ENCODE measurements at places on chromosomes 6 and 20. TPM values are rescaled to one million over a fixed set of nuclear protein-coding genes. Genes with fewer than 3 reads are reported as not detected.

DNA sequence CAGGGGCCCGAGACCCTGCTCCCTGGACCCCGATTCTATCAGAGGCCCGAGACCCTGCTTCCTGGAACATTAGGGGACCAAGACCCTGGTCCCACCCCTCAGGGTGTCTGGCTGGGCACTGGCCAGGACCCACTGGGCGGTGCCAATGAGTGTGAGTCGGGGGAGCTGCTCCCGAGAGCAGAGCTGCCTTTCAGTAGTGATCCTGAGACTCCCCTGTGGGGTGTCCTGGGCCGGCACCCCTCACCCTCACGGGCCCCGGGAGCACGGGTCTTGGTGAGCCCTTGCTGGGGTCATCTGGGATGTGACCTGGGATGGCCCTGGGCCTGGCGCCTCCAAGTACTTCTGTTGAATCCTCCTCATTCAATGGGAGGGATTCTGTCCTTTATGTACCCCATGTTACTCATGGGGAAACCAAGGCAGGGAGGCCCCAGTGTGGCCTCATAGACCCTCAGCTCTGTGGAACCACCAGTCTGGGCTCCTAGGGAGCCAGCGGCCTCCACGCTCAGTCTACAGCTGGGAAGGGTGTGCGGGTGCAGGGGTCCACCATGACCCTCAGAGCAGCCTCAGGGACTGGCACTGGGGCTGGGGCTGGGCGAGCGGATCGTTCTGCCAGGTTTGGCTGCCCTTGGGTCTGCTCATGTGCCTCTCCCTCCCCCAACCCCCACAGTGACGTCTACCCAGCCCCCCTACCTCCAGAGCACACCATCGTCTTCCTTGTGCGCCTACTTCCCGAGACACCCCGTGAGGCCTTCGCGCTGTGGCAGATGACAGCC lies 25.6 kb downstream of the COL20A1 start:
- H3K36me3 ChIP-seq = no peaks in the 10 kb centered on the region
- H3K4me3 ChIP-seq = no peak overlapping the region
- no peak for DNase-seq
- H3K27me3 ChIP-seq = peaks cover 29% of the 10 kb centered on the region
- no peak overlapping the region for H3K27ac ChIP-seq
- H3K4me1 ChIP-seq = peaks cover 12% of the 10 kb centered on the region

DNA sequence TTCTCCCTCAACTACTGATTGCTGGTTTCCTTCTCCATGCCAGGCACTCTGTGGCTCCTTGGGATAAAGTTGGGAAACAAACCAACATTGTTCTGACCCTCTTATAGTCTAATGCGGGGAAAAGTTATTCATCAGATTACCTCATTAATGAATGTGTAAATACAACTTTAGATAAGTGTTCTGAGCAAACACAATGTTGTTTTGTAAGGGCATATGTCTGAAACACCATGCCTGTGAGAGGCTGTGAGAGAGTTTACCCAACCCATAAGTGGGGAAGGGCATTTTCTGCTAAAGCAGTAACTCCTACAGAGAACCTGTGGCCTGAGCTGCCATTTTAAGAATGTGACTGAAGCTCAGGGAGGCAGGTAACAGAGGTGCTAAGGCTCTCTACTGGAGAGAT lies 283.5 kb downstream of the KHDC1L start:
- H3K4me3 ChIP-seq = no peak overlapping the region
- no peak for DNase-seq
- H3K27me3 ChIP-seq = no peaks in the 10 kb centered on the region
- H3K4me1 ChIP-seq = no peaks in the 10 kb centered on the region

DNA sequence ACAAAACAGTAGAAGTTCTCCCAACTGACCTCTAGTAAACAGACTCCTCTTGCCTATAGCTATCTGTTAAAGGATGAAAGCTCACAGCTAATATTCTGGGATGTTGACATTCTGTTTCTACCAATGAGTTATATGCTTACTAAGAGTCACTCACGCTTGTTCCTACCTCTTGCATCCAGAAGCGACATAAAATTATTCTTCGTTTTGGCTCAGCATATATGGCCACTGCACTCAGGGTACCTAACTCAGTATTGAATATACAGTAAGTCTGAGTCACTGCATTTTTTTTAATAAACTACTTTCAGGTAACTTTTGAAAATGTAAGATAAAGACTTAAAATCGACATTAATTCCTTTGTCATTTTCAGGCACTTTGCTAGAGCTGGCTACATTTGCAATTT lies 214.4 kb upstream of the STXBP5 start:
- H3K36me3 ChIP-seq = no peaks in the 10 kb centered on the region
- no peak overlapping the region for H3K4me3 ChIP-seq
- H3K4me1 ChIP-seq = peaks cover 6% of the 10 kb centered on the region
- H3K27me3 ChIP-seq = no peaks in the 10 kb centered on the region
- no peak for DNase-seq
- H3K27ac ChIP-seq = no peak overlapping the region

- no peak overlapping the region for H3K4me3 ChIP-seq
- H3K36me3 ChIP-seq = peaks cover 13% of the 10 kb centered on the region
- peaks cover 3% of the 10 kb centered on the region for H3K4me1 ChIP-seq
- H3K27ac ChIP-seq = no peak overlapping the region
- DNase-seq = no peak
- H3K27me3 ChIP-seq = no peaks in the 10 kb centered on the region
Measured at GRCh38 chr6:36227379-36228228, 31.1 kb downstream of the BRPF3 start.

- no peak overlapping the region for H3K27ac ChIP-seq
- no peak for DNase-seq
- H3K4me3 ChIP-seq = no peak overlapping the region
- H3K27me3 ChIP-seq = no peaks in the 10 kb centered on the region
Measured at GRCh38 chr20:13294522-13294921, 73.4 kb downstream of the ISM1 start.

DNA sequence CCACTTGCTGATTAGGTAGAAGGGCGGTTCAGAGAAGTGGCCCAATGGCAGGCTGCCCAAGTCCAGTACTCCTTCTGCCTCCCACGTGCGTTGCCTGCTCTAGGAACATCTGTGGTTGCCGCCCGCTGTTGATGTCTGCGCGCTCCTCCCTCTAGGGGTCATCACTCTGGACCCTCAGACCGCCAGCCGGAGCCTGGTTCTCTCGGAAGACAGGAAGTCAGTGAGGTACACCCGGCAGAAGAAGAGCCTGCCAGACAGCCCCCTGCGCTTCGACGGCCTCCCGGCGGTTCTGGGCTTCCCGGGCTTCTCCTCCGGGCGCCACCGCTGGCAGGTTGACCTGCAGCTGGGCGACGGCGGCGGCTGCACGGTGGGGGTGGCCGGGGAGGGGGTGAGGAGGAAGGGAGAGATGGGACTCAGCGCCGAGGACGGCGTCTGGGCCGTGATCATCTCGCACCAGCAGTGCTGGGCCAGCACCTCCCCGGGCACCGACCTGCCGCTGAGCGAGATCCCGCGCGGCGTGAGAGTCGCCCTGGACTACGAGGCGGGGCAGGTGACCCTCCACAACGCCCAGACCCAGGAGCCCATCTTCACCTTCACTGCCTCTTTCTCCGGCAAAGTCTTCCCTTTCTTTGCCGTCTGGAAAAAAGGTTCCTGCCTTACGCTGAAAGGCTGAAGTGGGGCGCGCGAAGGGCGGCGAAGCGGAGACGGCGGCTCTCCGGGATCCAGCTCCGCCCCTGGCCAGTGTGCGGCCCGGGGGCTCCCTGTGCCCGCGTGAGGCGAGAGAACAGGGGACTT lies 8.5 kb downstream of the TRIM15 start:
- H3K27me3 ChIP-seq = peaks cover 81% of the 10 kb centered on the region
- H3K27ac ChIP-seq = no peak overlapping the region
- no peaks in the 10 kb centered on the region for H3K36me3 ChIP-seq
- peak overlapping the region; percentile 11 for H3K4me3 ChIP-seq
- DNase-seq = no peak

DNA sequence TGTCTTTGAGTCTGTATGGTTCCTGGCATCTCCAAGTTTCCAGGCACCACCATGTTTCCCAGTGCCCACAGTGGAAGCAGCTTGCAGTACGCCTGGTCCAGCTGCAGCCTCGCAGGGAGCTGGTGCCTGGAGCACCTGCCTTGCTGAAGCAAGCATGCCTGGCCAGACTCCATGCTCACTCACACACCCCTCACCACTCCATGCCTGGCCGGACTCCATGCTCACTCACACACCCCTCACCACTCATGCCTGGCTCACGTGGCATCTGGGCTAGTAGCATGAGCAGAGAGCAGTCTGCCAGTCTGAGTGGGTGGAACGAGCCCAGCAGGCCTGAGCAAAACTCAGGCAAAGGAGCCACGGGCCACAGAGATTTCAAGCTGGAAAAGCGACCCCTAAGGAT lies 214.3 kb downstream of the TFAP2C start:
- peaks cover 7% of the 10 kb centered on the region for H3K27me3 ChIP-seq
- no peak overlapping the region for H3K27ac ChIP-seq
- H3K4me3 ChIP-seq = no peak overlapping the region
- DNase-seq = no peak
- H3K4me1 ChIP-seq = no peaks in the 10 kb centered on the region

- H3K4me3 ChIP-seq = peak overlapping the region; percentile 53
- peak; percentile 96 for DNase-seq
- peaks cover 9% of the 10 kb centered on the region for H3K4me1 ChIP-seq
- no peaks in the 10 kb centered on the region for H3K36me3 ChIP-seq
- H3K27ac ChIP-seq = peak overlapping the region; percentile 97
- no peaks in the 10 kb centered on the region for H3K27me3 ChIP-seq
Measured at GRCh38 chr6:53359095-53359842, 10.5 kb upstream of the ELOVL5 start.

GRCh38 chr20:46040902-46041535 lies 12.0 kb downstream of the SLC12A5 start:
- H3K4me3 ChIP-seq = no peak overlapping the region
- DNase-seq = no peak
- H3K36me3 ChIP-seq = no peaks in the 10 kb centered on the region
- H3K4me1 ChIP-seq = no peaks in the 10 kb centered on the region
- no peak overlapping the region for H3K27ac ChIP-seq

DNA sequence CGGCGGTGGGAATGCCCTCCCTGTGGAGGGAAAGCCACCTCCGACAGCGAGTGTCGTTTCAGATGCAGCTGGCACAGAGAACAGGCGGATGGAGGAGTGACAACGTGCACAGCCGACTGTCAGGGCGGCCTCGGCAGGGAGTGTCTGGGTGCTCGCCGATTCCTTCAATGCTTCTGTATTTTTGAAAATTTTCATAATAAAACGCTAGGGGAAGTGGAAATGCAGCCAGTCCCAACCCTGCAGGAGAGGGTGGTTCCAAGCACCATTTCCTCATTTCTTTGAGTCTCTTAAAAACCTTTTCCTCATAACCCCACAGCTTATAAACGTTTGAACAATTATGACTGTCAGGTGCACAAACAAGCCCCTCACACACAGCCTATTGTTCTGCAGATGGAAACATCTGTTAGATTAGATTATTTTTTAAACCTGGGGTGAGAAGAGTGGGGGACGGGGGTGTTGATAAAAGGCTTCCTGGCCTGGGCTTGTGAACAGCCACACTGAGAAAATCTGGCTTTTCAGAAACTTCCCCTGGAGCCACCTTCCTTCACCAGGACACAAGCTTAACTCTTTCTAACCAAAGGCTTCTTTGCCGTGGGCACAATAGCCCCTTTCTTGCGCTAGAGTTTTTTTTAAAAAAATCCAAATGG lies 228.9 kb downstream of the ANKRD60 start:
- H3K36me3 ChIP-seq = no peaks in the 10 kb centered on the region
- H3K4me3 ChIP-seq = peak overlapping the region; percentile 13
- no peaks in the 10 kb centered on the region for H3K27me3 ChIP-seq

DNA sequence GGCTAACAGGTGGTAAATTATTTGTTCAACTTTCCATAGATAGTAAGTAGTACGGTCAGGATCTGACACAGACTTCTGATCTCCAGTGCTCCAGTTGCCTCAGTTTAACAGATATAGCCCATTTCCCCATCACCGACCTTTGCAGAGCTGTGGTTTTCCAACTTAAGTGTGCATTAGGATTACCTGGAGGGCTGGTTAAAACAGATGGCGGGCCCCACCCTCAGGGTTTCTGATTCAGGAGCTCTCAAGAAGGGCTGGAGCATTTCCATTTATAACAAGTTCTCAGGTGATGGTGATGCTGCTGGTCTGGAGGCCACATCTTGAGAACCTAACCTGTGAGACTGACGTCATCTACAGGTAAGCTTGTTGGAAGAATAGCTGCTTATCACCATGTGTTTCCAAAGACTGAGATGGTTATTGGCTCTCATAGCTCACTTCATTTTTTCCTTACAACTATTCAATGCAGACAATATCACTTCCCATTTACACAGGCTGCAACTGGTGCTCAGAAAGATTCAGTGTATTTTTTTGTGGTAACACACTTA lies 360.1 kb upstream of the CHD6 start:
- H3K27ac ChIP-seq = no peak overlapping the region
- H3K4me3 ChIP-seq = no peak overlapping the region
- no peaks in the 10 kb centered on the region for H3K27me3 ChIP-seq

DNA sequence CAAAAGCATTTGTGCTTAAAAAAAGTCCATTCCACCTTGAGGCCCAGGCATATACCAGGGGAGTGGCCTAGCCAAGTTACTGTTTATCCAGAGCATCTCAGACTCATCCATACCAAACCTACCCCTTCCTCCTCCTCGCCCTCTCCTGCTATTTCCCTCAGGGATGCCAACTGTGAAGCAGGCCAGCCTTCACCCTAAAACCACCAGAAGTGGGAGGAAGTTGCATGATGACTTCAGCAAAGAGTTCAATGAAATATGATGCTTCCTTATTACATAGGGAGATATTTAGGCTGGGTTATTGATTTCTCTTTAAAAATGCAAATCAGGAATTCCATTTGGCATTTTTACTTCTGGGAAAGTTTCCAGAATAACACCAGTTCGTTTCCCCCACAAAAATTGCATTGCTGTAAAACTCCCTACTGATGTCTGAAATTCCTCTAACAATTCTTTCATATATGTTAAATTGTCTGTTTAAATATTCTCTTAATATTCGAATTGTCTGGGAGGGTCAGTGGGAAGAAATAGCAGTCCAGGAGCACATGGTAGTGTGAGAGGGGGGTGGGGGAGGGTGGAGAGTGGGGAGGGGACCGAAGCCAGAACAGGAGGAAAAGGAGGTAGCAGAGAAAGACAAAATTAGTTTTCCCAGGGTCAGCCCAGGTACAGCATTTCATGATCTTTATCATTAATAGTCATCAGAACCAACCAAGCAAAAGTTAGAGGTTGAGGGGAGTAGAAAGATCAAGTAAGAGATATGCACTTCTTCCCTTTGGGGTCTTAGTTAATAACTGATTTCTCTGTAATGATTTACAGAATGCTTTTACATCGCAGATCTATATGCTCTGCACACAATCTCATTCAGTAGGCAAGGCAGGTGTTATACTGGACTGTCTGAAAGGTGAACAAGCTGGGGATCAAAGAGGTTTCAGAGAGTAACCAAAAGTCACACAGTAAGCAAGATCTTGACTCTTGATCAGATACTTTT lies 1.7 kb upstream of the TCP11 start:
- no peaks in the 10 kb centered on the region for H3K36me3 ChIP-seq
- H3K4me1 ChIP-seq = peaks cover 19% of the 10 kb centered on the region
- H3K4me3 ChIP-seq = no peak overlapping the region
- H3K27ac ChIP-seq = no peak overlapping the region
- DNase-seq = no peak

GRCh38 chr6:3885262-3886036 lies 36.3 kb downstream of the FAM50B start:
- no peaks in the 10 kb centered on the region for H3K36me3 ChIP-seq
- no peak overlapping the region for H3K27ac ChIP-seq
- no peaks in the 10 kb centered on the region for H3K27me3 ChIP-seq
- no peak overlapping the region for H3K4me3 ChIP-seq
- DNase-seq = no peak

The SFTA2 gene
- total RNA-seq = not detected

The SLC17A2 gene
- total RNA-seq = not detected

The ZBTB9 gene
- 5.4 TPM for total RNA-seq

The PLEKHG1 gene
- 8.7 TPM for total RNA-seq

The PHF20 gene
- total RNA-seq = 40.0 TPM

The STMN3 gene
- total RNA-seq = 1.7 TPM

The SLC32A1 gene
- not detected for total RNA-seq

The TAAR2 gene
- total RNA-seq = not detected

The SLC17A1 gene
- total RNA-seq = not detected
